Naive thymus-derived CD8-positive, alpha-beta T cell (primary cell): ENCODE measurements at places on chromosomes 6 and 20. TPM values are rescaled to one million over a fixed set of nuclear protein-coding genes. Genes with fewer than 3 reads are reported as not detected.

The IPCEF1 gene
- total RNA-seq, result 102 TPM

The CGAS gene
- total RNA-seq, result 5.2 TPM

The YIPF3 gene
- 77.5 TPM for total RNA-seq

The ATG5 gene
- total RNA-seq, result 24.4 TPM

The ADTRP gene
- 5.0 TPM for total RNA-seq

The BYSL gene
- 5.3 TPM for total RNA-seq

The RIPPLY2 gene
- not detected for total RNA-seq

The PHACTR2 gene
- 16.0 TPM for total RNA-seq

The GSTA5 gene
- not detected for total RNA-seq

The RNF217 gene
- not detected for total RNA-seq

The SLC22A2 gene
- not detected for total RNA-seq

The LST1 gene
- 13.7 TPM for total RNA-seq

The SEL1L2 gene
- not detected for total RNA-seq

The FNDC1 gene
- total RNA-seq, result not detected

The GPSM3 gene
- total RNA-seq, result 276 TPM

The RNGTT gene
- 18.8 TPM for total RNA-seq

The TRIM40 gene
- not detected for total RNA-seq

The MUCL3 gene
- not detected for total RNA-seq

The MYMX gene
- not detected for total RNA-seq

The PCSK2 gene
- not detected for total RNA-seq

The KCNB1 gene
- not detected for total RNA-seq

The MUC22 gene
- total RNA-seq, result not detected

The CALHM6 gene
- 1.2 TPM for total RNA-seq

The CLDN20 gene
- total RNA-seq, result not detected

The RAET1L gene
- total RNA-seq, result not detected

The TSPYL1 gene
- total RNA-seq, result 106 TPM

The RHAG gene
- total RNA-seq, result not detected

The KHDC1L gene
- not detected for total RNA-seq

The BMP6 gene
- total RNA-seq, result not detected

The ZC2HC1B gene
- total RNA-seq, result not detected

The SLC13A3 gene
- total RNA-seq, result 0.31 TPM

The OPN5 gene
- total RNA-seq, result not detected

The C6orf141 gene
- not detected for total RNA-seq

The FAXC gene
- not detected for total RNA-seq

The LCA5 gene
- total RNA-seq, result 0.49 TPM
